NCI-H1930 (cell line): ENCODE measurements at places on chromosomes 3 and 15.

DNA sequence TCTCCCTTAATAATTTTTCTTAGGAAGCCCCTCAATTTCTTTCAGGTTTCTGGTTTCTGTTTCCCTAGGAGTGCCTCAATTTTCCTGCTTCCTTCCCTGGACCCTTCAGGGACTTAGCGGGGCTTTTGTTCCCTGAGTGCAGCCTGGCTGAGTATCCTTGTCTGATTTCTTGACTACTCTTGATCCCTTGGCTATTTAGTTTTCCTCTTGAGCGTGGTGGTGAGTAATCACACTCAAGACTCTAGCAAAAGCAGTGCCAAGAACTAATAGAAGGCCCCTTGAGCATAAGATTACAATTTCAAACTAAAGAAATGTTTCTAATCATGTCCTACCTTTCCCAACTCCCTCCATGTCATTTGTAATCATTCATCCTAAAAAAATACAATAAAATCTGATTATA is 94.3 kb upstream of the C3orf80 start:
- DNase-seq, result no peak

GRCh38 chr3:182618085-182618732 is 175.1 kb upstream of the ATP11B start:
- no peak for DNase-seq

- no peak for DNase-seq
Observed at GRCh38 chr3:179666436-179667035, 13.7 kb downstream of the USP13 start.

DNA sequence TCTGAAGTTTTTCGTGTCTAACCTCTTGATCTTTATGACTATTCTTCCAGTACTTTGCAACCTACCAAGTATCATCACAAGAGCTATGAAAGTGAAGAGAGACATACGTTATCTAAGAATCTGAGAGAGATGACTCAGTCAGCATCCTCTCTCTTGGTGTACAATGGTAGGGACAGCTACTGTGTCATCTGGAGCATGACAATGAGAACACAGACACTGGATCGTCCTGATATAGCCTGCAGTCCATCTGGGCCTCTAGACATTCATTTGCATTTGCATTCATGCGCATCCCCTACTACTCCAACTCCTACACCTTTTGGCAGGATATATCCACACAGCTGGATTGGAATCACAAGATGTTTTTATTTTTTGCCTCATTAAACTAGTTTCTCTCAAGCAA is 115.2 kb downstream of the PEX5L start:
- DNase-seq, result no peak

GRCh38 chr15:45715528-45715927 is 80.7 kb downstream of the SQOR start:
- no peak for DNase-seq

GRCh38 chr15:52737720-52738119 is 52.4 kb downstream of the ONECUT1 start:
- DNase-seq, result no peak

DNA sequence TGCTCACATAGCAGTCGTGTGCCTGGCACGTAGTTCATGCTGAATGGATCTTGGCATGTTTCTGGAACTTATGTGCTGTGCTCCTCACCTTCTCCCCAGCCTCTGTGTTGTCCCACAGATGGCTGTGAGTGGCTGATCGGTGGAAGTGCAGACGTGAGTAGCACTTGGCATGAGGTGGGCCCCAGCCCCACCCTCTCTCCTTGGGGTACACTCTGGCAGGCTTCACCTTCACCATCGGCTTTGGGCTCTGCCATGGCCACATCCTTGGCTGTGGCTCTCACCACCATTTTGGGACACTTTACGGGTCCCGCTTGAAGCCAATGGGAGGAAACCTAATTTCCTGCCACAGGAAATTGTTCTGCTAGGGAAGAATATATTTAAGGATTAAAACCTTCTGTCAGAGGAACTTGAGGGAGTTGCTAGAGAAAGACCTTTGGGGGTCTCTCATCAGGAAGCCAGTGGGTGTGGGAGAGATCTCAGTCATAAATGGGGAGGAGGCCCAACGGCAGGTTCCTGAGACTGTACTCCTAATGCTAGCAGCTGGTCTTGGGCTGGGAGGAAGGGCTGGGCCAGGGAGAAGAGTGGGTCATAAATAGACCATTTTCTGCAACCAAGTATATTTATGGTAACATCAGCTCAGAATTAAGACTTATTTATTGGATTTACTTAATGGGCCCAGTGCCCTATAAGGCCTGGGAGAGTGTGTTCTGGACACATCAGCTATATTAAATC is 92.3 kb downstream of the SMAD3 start:
- no peak for DNase-seq

GRCh38 chr15:91660174-91660649 is 193.3 kb upstream of the SLCO3A1 start:
- no peak for DNase-seq

DNA sequence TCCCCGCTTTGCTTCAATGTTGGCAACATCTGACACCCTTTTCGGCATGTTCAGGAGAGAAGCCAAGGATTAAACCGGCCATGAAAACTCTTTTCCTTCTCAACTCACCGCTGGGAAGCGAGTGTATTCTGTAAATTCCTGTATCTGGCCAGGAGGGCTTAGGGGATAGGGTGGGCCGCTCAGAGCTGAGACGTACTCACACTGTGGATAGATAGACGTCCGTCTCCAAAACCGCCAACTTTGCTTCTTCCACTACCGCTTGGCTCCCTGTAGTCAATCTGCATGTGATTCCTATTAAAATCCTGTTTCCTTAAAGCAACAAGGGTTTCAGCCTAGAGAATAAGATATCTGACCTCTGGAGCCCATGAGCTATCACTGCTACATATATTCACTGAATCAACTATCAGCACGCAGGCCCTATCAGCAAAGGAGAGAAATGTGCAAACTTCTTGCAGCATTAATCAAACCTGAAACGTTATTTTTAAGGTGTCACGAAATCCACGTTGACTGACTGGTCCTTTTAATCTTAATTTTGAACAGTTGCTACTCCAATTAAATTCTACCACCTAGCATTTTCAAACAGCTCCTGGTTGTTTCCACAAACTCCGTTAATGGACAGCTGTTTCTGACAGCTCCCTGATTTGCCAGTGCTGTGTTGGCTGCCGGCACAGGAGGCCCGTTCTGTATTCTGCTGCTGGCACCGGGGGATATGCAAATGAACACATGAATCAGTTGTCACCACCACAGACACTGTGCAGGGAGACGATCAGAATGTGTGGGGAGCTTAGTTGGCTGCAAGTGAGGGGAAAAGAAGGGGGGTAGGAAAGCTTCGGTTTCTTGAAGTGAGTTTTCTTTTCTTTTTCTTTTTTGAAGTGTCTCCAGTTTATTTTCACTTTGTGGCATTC is 438.9 kb upstream of the ARRDC4 start:
- DNase-seq, result no peak

DNA sequence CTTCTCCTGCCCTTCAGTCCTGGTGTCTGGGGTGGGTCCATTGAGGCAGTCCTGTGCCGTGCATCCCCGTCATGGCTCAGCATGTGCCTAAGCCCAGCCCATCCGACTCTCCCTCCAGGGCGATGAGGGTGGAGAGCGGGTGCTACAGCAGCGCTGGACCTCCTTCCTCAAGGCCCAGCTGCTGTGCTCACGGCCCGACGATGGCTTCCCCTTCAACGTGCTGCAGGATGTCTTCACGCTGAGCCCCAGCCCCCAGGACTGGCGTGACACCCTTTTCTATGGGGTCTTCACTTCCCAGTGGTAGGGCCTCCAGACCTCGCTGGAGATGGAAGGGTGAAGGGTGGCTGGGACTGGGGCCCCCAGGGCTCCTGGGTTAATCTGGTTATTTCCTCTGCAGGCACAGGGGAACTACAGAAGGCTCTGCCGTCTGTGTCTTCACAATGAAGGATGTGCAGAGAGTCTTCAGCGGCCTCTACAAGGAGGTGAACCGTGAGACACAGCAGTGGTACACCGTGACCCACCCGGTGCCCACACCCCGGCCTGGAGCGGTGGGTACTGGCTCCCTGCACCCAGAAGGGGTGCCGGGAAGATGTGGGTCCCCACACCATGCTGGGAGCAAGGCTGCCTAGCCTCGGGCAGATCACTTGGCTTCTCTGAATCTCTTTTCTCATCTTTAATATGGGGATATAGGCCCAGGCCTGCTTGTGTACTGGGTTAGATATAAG is 10.1 kb downstream of the CIB1 start:
- no peak for DNase-seq

- no peak for DNase-seq
Observed at GRCh38 chr15:76866008-76866407, 39.1 kb downstream of the SCAPER start.

GRCh38 chr15:79431636-79432344 is at the start of gene MINAR1:
Gene MINAR1, plus strand, starts transcription at chr15:79432336. Its CDS starts 23,812 bp downstream, at chr15:79456148.
- peak; percentile 40 for DNase-seq

- DNase-seq, result peak; percentile 64
Observed at GRCh38 chr15:33442449-33442848, 131.7 kb downstream of the RYR3 start.
